Psoas muscle (tissue), 8 donors: ENCODE measurements at places on chromosomes 4 and X. TPM values are rescaled to one million over a fixed set of nuclear protein-coding genes. Genes with fewer than 3 reads are reported as not detected.

DNA sequence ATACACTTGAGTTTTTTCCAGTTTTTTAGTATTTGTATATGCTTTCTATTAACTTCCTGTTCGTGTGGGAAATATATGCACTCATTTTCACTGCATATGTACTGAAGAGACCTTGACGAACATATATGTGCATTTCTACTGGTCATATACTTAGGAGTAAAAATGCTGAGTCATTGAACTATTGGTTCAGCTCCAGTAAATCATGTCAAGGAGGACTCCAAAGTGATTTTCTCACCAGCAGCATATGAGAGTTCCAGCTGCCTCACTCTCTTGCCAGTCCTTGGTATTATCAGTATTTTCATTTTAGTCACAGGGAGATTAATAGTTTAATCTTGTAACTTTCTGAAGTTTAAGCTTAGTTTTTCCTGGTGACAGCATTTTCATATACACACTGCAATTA is 2750.2 kb downstream of the ARAP2 start:
- DNase-seq: no peak

- no peak for DNase-seq
These were observed 71.0 kb downstream of the RELL1 start for GRCh38 chr4:37615059-37615719.

GRCh38 chr4:168830777-168831512 is 179.1 kb downstream of the CBR4 start:
- DNase-seq: no peak

GRCh38 chr4:146170149-146170548 is 5.4 kb upstream of the LSM6 start:
- no peak for DNase-seq

The FGB gene
- not detected for total RNA-seq

- no peak for DNase-seq
These were observed 350.9 kb downstream of the MID1IP1 start for GRCh38 chrX:39152106-39152649.

GRCh38 chrX:8364369-8365141 is 100.1 kb upstream of the VCX3B start:
- no peak for DNase-seq

GRCh38 chr4:9894644-9895332 is 113.4 kb downstream of the DRD5 start:
- DNase-seq: no peak

DNA sequence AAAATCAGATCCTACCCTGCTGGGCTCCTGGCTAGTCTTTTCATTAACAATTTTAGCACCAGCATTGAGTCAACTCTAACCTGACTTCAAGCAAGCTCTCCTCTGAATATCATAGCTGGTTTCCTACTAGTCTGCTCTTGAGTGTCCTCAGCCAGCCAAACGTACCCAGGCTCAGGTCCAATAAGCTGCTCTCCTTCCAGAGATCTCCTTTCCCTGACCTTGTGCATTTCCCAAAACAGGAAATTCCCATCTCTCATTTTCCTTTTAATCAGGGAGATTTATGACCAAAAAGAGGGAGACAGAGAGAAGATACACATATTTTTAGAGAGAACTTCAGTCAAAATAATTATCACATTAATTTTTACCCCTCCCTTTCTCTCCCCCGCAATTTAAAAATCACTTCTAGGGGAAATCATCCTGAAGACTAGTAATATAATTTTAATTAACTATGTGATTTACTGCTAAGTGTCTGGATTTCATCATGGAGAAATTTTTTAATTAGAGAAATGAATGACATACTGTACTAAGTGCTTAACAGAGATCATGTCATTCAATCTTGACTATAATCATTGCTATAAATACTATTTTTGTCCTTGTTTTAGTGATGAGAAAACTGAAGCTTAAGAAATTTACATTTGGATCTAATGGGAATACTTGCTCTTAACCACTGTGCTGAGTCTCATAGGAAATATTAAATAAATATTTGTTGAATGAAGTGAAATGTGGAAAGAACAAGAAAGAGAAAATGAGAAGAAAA is 421.7 kb upstream of the INTU start:
- DNase-seq: no peak

The FGFBP2 gene
- total RNA-seq: 0.57 TPM

GRCh38 chrX:106208154-106208553 is 40.0 kb downstream of the PWWP3B start:
- DNase-seq: no peak

The PABPC5 gene
- total RNA-seq: 0.44 TPM

The UGT2B28 gene
- total RNA-seq: not detected

DNA sequence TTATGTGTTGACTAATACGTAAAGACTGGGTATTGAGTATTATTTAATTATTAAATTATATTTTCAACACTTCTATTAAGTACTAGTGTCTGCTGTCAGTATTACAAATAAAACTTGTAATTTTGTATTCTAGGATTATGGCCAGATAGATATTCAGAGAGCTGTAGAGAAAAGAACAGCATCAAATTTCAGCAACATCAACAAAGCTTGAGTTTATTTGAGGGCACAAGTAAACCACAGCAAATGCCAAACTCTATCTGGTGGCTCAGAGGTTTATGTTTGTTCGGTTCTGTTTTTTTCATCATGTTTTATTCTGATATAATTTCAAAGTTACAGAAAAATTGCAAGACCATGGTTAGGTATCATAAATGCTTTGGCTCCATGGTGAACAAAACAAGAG is 1530.5 kb downstream of the PCDH18 start:
- no peak for DNase-seq

The SSX4 gene
- not detected for total RNA-seq

The PWWP3B gene
- 3.4 TPM for total RNA-seq

DNA sequence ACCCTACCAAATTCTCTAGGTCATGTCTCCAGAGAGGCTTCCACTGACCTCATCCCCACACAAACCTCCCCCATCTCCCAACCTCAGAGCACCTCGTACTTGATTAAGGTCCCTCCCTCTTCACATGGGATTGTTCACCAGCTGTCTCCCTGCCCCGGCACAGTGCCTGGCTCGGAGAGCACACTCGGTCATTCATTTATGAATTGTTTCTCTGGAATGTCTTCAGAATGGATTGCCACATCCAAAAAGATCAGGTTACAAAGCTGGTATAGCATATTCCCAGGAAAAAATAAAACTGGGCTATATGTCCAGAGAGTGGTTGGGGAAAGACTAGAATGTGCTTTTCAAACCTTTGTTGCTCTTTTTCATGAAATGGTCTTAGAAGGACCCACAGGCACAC is 21.6 kb downstream of the JAKMIP1 start:
- no peak for DNase-seq

DNA sequence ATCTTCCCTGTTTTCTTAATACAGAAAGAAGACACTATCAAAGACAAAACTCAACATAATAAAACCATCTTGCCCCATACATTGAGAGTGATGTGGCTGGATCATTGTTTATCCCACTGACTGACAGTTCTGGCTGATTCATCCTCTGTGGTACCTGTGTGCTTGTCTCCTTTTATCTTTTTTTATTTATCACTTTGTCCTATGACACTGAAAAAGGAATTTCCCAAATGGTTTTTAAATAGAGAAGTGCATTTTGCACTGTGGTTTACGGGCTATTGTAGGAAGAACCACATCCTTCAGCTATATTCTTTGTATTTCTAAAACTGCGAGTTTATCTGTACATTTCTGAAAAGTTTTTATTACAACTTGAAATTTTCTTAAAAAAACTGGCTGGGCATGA is 15.0 kb downstream of the TTC29 start:
- DNase-seq: no peak

DNA sequence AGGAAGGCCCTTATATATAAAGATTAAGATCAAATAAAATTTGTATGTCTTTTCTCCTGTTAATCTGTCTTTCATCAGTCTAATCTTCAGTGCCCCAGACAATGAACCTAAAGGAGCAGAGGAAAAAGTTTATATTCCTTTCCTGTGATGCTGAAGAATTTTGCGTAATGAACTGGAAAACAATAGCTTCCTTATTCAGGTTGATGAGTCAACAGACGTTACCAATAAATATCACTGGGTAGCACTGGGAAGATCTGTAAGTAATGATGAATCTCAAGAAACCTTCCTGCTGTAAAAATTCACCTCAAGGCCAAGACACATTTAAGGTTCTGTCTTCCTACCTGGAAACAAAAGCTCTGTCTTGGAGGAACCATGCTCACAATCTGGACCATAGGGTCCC is 25.5 kb downstream of the CDKN2AIP start:
- no peak for DNase-seq

GRCh38 chr4:10962246-10962645 is 277.7 kb upstream of the CLNK start:
- DNase-seq: no peak

GRCh38 chr4:6458528-6458927 is 13.9 kb downstream of the PPP2R2C start:
- no peak for DNase-seq

The IL21 gene
- not detected for total RNA-seq

The LRCH2 gene
- total RNA-seq: 0.54 TPM

GRCh38 chrX:84248226-84248625 is 60.2 kb upstream of the RPS6KA6 start:
- no peak for DNase-seq

The LDB2 gene
- total RNA-seq: 18.9 TPM

DNA sequence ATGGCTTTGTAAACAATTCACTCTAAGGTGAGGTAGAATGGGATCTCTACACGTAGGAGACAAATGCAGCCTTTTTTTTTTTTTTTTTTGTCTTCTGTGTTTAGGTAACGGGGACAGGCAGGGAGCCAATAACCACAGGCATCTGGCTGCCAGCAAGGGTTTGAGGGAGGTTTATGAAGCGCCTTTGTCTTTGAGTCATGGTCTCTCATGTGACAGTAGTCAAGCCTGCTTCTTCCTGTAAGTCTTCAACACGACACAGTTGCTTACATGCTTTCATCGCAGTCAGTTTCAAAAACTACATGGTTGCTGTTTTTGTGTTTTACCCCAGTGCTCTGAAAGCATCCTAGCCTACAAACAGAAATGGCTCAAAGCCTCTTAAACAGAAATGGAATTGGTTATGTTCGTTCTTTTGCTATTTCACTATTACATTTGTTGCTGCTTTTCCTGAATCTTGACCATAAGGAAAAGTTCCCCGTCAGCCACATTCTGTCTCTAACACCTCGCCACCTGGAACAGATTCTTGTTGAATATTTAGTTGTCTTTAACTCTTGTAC is 127.8 kb upstream of the METTL14 start:
- no peak for DNase-seq

The RAB41 gene
- not detected for total RNA-seq

DNA sequence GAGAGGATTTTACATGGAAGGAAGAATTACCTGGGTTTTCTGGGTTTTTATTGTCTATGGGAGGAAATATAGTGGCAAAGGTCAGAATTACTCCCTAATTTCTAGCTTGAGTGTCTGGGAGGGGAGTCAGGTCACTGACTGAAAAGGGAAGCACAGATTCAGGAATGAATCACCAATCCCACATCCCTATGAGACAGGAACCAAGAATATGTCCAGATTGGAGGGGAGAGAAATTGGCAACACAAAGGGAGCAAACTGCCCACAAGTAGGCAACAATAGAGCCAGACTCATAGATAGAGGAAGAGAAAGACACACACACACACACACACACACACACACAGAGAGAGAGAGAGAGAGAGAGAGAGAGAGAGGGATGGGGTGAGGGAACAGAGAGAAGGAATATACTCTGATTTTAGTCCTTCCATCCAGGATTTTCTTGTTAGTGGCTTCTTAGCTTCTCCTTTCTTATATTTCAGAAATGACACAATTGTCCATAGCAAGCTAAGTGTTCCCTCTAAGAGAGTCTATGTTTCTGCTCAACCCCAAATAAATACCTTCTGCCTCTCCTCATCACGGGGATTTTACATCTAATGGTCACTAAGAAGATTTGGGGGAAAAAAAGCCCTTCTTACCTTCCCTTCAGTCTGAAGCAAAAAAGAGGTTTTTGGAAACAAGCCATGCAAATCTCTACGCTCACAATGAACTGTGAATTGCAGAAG is 12.0 kb downstream of the P2RY10 start:
- no peak for DNase-seq
